ENCODE measurements at places on chromosomes 11 and 22.

GRCh38 chr11:126519764-126520734 lies 164.6 kb downstream of the ST3GAL4 start:
- DNase-seq, result peak; percentile 85

DNA sequence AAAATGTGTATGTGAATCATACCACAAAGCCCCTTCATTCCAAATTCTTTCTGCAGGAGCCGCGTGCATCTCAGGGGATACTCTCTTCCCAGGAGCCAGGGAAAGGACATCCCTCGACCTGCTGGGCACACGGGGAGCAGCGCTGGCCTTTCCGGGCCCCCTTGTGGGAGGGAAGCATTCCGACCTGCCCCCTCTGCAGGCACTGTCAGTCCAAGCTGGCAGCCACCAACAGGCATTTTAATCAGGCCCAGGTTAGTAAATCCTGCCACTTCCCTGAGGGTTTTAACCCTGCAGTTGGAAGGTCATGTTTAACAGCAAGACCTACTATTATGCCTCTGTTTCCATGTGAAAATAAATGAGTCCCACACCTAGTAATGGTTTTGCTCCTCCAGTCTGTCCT lies 391.5 kb downstream of the SHANK2 start:
- DNase-seq, result no peak

GRCh38 chr11:7570938-7571521 lies 57.2 kb downstream of the PPFIBP2 start:
- no peak for DNase-seq

DNA sequence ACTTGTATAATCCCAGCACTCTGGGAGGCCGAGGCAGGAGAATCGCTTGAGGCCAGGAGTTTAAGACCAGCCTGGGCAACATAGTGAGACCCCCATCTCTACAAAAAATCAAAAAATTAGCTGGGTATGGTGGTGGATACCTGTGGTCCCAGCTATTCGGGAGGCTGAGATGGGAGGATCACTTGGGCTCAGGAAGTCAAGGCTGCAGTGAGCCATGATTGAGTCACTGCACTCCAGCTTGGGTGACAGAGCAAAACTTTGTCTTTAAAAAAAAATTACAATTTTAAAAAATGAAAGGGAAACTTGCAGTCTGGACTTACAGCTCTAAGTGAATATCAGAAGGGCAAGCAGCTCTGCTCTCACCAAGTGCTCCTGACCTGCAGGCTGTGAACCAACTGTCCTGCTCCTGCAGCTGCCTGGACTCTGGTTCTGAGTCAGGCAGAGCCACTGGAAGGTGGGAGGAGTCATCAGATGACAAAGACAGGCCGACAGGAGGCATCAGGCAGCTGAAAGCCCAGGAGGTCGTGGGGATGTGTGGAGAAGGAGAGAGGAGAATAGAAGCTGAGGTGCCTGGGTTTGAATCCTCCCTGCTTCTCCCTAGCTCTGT lies 9.6 kb downstream of the SMTNL1 start:
- no peak for DNase-seq

- DNase-seq, result peak; percentile 17
These were observed 27.8 kb upstream of the ACR start for GRCh38 chr22:50710221-50710620.

DNA sequence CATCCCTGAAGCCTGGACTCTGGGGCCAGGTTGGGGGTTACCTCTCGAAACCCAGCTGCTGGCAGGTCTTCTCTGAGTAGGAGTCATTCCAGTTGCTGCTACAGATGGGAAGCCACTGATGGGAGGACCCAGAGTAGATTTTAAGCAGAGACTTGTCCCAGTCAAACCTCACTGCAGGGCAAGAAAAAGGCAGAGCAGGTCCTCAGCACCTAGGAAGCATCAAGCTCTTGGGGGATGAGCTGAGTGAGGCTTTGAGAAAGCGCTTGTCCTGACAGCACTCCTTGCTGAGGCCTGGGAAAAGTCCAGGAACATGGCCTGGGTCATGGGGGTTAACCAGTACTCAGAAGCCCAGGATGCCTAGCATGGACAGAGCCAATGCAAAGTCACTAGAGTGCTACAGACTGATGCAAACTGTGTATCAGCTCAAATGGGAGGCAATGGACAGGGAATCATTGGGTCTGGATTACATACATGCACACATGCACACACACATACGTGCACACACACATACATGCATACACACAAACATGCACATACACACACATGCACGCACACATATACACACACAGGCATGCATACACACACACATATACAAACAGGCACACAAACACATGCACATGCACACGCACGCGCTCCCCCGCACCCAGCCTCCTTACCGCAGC lies 15.3 kb downstream of the TMPRSS13 start:
- DNase-seq, result no peak

- DNase-seq, result no peak
These were observed 44.0 kb upstream of the SLC1A2 start for GRCh38 chr11:35463331-35463751.

GRCh38 chr11:45041596-45041995 lies 90.9 kb upstream of the TP53I11 start:
- DNase-seq, result no peak

GRCh38 chr11:62018981-62019664 lies 51.7 kb upstream of the FTH1 start:
- no peak for DNase-seq

DNA sequence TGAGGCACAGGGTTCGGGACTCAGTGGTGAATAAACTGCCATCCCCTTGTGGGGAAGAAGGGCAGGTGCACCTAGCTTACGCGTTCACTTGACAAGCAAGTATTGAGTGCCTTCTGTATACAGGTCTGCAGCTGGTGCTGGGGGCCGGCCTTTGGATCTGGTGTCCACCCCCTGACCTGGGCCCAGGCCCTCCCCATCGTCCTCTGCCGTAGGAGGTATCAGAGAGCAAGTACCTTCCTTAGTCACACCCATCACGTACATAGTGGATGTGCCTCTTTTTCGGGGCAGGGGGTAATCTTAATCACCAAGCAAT lies 53.3 kb downstream of the SMIM38 start:
- peak; percentile 2 for DNase-seq

- no peak for DNase-seq
These were observed 150.8 kb upstream of the RAG2 start for GRCh38 chr11:36748836-36749235.

GRCh38 chr22:36379593-36380361 lies 8.0 kb downstream of the MYH9 start:
- DNase-seq, result no peak
